Activated gamma-delta T cell (primary cell): ENCODE measurements at places on chromosomes 13 and 19.

DNA sequence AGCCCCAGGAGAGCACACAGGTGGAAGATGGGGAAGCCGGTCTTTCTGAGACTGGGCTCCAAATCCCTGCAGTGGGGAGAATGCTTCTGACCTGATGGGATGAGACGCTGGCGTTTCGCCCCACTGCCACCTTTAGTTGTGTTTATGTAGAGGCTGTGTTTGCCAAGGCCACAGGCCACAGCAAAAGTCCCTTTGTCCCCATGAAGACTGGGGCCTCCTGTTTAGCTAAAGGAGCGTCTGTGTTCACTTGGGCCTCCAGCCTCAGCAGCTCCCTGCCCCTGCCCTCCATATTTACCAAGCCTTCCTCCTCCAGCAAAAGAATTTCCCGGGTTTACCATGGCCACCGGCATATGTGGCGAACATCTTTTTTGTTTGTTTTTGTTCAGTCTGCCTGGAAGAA is 10.4 kb upstream of the KLK14 start:
- DNase-seq = no peak

- no peak for DNase-seq
These were observed at the start of gene PGLYRP1 for GRCh38 chr19:46022431-46023310. PGLYRP1 (minus strand) TSS chr19:46023053; CDS start chr19:46023021, 32 bp downstream.

DNA sequence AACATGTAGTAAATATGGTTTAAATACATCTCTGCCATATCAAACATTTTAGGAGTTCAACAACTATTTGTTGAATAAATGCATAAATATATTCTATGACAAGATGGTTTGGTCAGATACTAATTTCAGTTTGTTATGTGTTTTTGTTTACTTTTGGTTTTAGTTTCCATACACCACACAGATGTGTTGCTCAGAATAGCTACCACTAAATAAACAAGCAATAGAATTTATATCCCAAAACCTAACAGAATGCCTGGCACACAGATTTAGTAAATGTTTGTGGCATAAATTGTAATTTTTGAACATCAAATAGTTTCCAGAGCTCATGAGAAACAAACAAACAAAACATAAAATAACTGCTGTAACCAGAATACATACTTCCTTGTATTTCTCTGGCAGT is 126.8 kb upstream of the ATXN8OS start:
- DNase-seq = no peak

DNA sequence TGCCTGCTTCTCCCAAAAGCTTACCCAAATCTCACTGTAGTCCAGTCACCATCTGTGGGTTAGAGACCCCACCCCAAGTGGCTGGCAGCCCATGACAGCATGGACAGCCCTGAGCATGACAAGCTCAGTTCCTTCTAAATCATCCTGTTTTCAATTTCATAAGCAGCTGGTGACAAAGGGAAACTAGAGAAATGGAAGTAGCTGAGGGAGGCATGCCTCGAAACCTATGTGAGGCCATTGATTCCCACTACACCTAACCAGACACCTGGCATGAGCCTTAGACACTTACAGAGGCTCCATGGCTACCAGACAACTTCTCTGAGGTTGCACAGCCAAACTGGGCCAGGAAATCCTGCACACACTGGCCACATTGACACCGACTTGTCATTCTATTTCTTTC is 56.2 kb downstream of the ABCC4 start:
- no peak for DNase-seq

- DNase-seq = no peak
These were observed 84.7 kb upstream of the MEDAG start for GRCh38 chr13:30821421-30821820.

GRCh38 chr13:27541386-27541785 is 78.9 kb downstream of the LNX2 start:
- no peak for DNase-seq

GRCh38 chr19:35120492-35120891 is 4.9 kb downstream of the FXYD3 start:
- DNase-seq = no peak

- DNase-seq = no peak
These were observed 13.6 kb upstream of the FBXO17 start for GRCh38 chr19:38989066-38989605.

GRCh38 chr13:113902481-113902880 is 38.6 kb upstream of the GAS6 start:
- DNase-seq = no peak

- DNase-seq = no peak
These were observed 29.1 kb upstream of the MAP3K10 start for GRCh38 chr19:40162104-40162503.

- DNase-seq = no peak
These were observed 73.0 kb downstream of the CYSLTR2 start for GRCh38 chr13:48726711-48727110.

DNA sequence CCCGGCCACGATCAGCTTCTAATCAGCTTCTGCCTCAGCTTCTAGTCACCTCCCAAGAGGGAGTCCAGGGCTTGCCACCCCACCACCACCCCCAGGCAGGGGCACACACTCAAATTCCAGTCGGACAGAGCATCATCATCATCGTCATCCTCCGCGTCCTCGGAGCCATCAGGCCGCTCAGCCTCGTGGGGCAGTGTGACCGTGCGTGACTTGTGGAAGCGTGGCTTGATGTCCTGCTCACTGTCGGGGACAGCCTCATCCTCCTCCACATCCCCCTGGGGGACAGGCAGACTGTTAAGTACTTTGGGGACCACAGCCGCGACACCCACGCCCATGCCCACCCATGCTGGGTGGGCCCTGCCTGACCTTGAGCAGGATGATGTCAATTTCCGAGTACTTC is 12.5 kb downstream of the TNPO2 start:
- no peak for DNase-seq

GRCh38 chr19:15412832-15413231 is 6.0 kb downstream of the AKAP8L start:
- DNase-seq = no peak

GRCh38 chr19:4910594-4911281 is 1.4 kb downstream of the UHRF1 start:
- no peak for DNase-seq

DNA sequence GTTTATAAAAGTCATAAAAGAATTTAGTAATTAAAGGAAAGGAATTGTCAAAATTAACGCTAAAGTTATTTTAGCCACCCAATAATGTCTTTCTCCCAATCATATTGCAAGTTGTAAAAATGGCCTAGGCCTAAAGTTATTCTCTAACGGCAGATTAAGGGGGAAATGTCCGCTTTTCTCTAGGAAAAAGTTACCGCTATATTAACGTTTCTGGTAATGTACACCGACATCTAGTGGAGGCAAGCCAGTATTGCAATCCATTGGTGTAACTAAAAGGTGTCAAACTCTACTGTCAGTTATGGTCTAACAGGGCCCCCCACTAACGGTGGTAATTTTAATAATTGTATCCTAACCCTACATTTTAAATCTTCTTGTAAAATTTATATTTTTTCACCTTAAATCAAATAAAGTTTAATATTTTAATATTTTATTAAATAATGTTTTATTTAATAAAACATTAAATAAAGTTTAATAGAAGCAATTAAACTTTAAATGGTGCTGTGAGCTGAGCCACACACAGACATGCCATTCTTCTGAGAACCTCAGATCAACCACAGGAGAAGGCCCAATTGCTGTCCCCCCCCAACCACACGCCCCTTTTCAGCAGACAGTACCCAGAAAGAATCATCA is 35.9 kb upstream of the ZSCAN5A start:
- DNase-seq = no peak

DNA sequence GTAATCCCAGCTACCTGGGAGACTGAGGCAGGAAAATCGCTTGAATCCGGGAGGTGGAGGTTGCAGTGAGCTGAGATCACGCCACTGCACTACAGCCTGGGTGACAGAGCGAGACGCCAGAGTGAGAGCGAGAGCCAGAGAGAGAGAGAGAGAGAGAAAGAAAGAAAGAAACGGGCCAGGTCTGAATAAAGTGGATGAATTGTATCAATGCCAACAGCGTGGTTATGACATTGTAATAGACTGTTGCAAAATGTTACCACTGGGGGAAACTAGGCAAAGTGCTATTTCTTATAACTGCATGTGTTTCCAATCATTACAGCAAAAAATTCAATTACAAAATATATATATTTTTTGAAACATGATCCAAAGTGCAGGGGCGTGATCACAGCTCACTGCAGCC is 11.8 kb upstream of the BTBD2 start:
- DNase-seq = no peak

DNA sequence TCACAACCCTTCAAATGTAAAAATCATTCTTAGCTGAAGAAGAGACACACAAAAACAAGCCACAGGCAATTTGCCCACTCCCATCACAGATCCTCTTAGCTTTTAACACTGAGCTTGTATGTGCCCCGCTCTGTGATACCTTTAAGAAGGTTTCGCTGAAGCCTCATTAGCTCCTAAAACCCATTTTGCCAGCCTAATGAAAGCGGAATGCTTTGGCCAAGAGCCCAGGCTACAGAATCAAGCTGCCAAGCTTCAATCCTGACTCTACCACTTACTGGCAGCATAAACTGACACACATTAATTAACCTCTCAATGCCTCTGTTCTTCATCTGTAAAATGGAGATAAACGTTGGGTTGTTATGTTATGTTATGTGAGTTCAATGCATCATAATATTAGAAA is 10.5 kb downstream of the ZNF112 start:
- DNase-seq = no peak

DNA sequence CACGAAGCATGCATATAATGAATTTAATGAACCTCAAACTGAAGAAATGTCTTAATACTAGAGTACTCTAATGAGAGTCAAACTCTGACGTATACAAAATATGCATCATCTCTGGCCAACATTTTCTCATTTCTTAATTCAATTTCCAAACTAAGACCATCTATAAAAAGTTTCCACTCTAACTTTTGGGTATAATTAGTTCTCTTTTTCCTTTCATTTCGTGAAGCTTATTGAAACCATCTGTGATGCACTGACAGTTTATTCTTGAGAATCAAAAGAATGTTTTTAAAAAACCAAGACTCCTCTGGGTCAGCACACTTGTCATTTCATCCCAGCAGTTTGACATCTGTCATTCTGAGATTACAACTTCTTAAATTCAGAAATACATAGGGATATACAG is 90.0 kb downstream of the CAB39L start:
- DNase-seq = no peak

DNA sequence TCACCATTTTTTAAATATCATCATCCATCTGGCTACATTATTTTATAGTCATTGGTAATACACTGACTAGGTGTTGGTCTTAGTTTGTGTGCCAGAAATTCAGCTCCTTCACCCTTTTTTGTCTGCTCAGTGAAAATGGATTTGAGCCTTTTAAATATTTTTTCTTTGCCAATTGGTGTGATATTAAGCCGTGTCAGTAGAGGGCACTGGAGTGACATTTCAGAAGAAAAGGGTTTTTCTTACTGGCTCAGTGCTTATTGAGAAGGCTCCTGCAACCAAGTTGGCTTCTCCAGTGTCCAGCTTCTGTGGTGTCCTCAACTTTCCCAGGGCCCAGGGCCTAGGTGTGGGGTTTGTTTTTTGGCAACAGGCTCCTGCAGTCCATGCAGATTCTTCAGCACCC is 546.6 kb downstream of the DACH1 start:
- no peak for DNase-seq

GRCh38 chr13:37382146-37382545 is 216.4 kb downstream of the POSTN start:
- no peak for DNase-seq

DNA sequence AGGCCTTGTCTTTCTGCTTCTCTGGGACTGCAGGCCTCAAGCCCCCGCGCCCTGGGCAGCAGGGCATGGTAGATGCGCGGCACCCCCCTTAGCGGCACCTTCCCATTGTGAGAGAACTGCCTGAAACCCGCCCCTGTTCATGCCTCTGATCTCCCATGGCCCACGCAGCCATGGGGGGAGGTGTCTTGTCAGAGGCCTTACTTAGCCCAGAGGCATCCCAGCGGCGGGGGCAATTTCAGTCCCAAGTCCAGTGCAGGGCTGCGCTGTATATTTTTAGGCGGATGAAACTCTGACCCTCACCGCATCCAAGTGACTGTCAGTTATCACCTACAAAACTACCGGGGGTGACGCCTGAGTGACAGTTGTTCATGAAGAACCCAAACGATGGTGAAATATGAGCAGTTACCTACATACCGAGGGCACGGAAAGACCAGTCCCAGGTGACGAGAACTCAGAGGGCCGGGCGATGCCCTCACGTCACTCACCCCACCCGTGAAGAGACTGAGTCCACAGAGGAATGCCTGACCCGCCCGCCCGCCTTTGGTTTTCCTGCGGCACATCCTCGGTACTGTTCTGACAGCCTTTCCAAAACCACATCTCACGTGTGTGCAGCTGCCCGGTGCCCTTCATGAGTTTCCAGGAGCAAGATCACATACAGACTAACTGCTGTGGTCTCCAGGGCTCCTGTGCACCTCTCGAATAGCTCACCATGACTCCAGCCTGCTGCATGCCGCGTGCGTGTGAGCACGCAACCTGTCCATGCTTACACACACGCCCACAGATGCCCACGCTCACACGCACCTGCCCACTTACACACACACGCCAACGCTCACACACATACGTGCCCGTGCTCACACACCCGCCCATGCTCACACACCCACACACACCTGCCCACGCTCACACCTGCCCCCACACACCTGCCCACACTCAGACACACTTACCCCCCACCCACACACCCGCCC is 14.4 kb downstream of the IL17D start:
- DNase-seq = no peak

DNA sequence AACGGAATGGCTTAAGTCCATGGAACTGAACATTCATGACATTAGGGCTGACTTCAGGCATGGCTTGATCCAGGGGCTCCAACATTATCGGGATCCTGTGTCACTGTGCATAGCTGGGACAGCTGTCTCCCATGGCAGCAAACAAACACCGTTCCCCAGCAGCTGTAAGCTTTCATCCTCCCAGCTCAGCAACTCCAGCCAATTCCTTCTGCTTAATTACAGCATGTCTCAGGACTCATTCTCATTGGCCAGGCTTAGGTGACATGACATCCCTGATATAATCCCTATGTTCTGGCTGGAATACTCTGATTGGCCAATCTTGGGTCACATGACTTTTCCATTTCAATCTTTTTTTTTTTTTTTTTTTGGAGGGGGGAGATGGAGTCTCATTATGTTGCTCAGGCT is 10.9 kb upstream of the TLE5 start:
- no peak for DNase-seq

DNA sequence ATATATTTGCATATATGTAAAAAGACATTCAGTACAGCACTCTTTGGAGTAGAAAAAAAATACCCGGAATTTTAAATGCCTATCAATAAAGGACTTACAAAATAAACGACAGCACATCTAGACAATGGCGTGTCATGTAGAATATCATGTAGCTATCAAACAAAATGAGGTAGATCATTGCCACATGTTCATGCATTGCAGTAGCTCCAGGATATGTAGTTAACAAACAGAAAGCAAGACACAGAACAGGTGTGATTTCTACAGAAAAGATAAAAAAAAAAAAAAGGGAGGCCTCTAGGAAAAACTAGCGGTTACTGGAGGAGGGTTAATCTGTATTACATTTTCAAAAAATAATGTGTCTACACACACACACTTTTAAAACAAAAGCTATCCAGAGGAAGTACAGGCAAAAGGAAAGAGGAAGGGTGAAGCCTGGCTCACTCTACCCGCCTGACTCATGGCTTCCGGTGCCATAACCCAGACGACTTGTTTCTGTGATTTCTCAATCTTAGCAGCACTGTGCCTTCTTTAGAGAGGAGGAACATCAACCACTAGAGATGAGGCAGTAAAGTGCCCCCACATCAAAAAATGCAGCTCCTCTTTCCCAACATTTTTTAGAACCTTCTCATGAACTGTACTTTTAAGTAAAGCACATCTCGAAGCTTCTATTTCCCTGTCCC is 6.9 kb downstream of the KCTD12 start:
- no peak for DNase-seq

- no peak for DNase-seq
These were observed 83.3 kb downstream of the KLF5 start for GRCh38 chr13:73142071-73142470.

GRCh38 chr19:7272856-7273578 is 21.2 kb downstream of the INSR start:
- DNase-seq = no peak
